ENCODE measurements at places on chromosomes 5 and 9.

DNA sequence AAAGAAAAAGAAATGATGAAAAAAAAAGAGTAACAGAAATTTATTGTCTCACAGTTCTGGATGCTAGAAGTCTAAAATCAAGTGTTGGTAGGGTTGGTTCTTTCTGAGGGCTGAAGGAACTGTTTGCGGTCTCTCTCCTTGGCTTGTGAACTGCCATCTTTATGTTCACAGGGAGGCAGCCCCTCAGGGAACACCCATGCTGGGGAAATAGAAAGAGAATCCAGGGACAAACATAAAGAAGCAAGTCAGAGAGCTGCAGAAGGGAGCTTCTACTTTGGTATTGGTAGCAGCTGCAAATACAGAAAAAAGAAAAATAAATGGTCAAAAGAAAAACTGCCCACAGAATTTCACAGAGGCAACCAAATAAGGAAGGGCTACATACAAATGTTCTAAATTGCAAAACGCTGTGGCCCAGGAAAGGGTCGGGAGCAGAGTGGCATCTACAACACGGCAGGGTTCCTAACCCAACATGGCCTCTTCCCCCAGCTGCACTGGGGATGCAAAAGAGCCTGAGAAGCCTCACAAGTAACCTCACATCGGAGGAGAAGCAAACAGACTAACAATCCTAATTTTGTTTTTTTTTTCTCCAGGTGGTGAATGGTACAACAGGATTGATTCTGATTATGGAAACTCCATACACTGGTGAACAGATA lies 37.4 kb downstream of the ELOVL7 start:
- DNase-seq = no peak

DNA sequence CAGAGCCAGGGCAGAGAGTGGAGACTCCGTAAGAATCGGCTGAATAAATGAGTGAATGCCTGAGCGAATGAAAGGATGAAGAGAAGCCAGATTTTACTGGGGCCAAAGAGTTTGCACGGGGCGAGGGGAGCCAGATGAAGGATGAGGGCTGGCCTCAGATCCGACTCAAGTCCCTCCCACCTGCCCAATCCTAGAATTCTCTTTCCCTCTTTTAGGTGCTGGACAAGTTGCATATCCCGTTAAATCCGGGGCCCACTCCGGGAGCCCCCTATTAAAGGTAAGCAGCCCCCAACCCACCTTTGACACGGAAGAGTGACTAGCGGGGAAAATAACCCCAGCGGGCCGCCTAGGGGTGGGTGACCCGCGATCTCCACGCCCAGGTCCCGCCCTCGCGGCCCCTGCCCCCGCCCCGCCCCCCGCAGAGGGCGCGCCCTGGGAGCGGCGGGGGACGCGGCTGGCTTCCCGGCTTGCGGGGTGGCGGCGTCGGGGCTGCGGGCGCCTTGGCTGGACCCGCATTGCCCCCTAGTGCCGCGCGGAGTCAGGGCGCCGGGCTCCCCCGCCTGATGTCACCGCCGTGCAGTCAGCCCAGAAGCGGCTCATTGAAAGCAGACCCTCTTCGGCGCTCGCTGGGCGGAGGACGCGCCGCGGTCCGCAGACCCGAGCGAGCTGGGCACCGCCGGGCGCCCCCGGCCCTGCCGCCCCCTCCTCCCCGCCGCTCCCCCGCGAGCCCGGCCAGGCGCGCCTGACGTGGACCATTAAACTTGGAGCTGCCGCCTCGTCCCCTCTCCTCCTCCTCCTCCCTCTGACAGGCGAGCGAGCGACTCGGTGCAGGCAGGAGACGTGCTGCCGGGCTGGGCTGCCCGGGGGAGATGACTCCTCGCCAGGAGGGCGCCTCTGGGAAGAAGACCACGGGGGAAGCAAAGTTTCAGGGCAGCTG lies at the start of gene ADRA1B:
Gene ADRA1B (plus strand): TSS at position 579 of the 937 bp plus-strand sequence. CDS start 424 bp downstream, outside the sequence.
- no peak for DNase-seq

DNA sequence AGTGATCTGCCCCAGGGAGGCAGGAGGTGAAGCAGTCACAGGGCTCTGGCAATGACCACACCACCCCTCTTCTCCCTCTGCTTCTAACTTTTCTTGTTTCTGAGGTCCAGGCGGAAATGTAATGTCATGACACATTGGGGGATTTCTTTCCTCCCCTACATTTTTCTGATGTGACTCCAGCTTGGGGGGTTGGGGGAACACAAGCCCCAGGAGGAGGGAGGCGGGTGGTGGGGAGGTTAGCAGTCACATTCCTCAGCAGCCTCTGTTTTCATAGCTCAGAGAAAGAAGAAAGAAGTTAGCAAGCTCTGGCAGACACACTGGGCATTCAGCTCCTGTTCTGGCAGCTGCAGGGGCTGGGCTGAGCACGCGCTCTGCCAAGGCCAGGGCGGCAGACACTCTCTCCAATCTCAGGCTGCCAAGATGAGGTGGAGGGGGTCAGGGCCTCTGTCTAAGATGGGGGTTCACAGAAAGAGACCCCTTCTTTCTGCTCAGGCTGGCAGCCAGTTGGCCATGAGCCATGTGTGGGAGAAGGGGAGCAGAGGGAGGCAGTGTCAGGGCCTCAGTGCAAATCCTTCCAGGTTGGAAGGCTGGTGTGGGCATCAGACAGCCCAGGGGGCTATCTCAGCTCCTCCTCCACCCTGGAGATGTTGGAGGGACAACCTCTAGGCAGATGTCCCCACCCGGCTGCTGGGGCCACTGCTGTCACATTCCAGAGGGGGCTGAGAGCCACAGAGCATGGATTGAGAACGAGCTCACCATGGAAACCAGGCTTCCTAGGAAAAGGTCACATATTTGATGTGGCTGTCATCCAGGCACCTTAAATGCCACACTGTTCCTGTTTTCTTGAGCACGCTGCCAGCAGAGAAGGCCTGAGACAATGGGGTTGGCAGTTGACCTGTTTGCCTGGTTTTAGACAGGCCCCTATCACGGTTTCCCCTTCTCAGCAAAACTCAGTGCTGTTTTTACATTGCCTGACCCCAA lies 20.1 kb upstream of the PFDN1 start:
- no peak for DNase-seq

- DNase-seq = no peak
These were observed 8.9 kb upstream of the PALM2AKAP2 start for GRCh38 chr9:109771087-109771486.

- DNase-seq = no peak
These were observed 37.1 kb upstream of the TDRD7 start for GRCh38 chr9:97374811-97375210.

- no peak for DNase-seq
These were observed 95.8 kb upstream of the ABCA1 start for GRCh38 chr9:105023788-105024187.

DNA sequence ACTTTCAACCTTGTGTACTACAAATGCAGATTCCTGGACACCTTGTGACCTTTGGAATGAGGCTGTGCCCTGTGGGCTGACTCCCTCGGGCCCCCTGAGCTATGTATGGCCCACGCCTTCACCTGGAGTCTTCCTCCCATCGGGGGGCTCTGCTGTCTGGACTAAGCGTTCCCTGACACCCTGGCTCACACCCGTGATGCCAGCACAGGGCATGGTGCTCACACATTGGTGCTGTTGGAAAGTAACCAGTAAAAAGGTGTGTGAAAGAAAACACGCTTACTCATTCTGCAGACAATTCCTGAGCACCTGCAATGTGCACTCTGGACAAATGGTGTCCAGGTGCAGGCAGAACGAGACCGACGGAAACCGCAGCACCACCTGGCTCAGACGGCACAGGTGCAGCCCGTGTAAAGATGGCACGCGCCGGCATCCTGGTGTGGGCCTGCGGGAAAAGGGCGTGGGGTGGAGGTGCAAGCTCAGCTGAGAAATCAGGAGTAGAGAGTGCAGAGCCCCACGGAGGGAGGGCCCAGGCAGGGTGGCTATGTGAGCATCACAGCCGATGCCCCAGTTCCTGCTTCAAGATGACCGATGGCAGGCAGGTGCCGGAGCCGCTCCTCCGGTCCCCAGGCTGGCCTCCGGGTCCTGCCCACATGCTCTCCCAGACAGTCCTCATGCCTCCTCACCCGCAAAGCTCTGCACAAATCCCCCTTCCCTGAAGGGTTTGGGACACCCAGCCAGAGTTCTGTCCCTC lies 11.0 kb downstream of the LPCAT1 start:
- DNase-seq = no peak

DNA sequence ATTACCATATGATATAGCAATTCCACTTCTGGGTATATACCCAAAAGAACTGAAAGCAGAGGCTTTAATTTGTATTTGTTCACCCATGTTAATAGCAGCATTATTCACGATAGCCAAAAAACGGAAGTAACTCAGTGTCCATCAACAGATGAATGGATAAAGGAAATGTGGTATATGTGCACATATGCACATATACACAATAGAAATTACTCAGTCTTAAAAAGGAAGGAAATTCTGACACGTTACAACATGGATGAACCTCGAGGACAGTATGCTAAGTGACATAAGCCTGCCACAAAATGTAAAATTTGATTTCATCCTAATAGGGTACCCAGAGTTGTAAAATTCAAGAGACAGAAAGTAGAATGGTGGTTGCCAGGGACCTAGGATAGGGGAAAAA lies 54.9 kb downstream of the NUP155 start:
- DNase-seq = no peak

GRCh38 chr5:164244-164643 lies 27.1 kb upstream of the LRRC14B start:
- DNase-seq = no peak

DNA sequence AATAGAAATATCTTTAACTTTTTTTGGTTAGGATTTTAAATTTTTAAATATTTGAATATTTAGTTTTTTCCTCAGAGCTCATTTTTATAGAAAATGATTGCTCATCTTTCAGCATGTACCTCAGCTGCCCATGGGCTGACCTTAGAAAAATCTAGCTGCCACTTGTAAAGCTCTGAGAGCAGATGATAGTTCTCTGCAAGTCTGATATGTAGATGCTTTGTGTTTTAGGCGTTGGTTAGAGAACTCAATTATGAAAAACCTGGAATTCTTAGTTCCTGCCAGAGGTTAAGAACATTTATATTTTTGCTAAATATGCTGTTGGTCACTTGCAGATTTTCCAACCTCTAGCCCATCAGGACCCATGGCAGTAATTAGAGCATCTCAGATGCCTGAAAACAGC lies 15.1 kb downstream of the OTULIN start:
- DNase-seq = no peak

DNA sequence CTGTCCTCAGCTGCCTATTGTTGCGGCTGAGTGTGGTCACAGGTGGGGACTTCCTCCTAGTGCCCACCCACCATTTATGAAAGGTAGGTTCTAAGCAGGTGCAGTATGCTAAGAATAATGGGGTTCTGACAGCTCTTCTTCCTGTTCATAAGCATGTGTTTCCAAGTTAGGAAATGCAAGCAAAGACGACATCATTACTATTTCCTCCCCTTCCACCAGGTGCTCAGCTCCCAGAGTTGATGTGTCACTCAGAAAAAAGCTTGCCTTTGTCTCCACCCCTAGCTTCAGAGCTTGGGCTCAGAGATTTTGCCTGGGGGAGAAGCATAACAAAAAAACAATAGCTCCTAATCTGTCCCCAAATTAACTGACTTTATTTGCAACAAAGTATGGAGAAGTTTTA lies 1076.7 kb downstream of the NR2F1-AS1 start:
- DNase-seq = peak; percentile 21

DNA sequence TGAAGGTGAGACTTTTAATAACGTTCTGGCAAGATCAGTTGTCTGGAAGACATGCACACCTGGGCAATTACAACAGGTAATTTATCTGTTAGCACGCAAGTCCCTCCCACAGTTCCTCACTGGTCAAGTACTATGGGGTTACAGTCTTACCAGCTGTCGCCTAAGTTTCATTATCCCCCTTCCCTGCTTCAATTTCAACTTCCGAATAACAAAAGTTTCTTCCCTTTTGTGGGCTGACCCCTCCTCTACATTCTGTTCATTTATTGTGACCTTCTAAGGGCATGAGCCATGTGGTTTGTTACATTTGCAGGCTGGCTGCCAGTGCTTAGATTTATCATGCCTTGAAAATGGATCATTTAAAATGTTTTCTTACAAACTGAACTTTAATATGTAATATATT lies 16.5 kb downstream of the GAPT start:
- no peak for DNase-seq

DNA sequence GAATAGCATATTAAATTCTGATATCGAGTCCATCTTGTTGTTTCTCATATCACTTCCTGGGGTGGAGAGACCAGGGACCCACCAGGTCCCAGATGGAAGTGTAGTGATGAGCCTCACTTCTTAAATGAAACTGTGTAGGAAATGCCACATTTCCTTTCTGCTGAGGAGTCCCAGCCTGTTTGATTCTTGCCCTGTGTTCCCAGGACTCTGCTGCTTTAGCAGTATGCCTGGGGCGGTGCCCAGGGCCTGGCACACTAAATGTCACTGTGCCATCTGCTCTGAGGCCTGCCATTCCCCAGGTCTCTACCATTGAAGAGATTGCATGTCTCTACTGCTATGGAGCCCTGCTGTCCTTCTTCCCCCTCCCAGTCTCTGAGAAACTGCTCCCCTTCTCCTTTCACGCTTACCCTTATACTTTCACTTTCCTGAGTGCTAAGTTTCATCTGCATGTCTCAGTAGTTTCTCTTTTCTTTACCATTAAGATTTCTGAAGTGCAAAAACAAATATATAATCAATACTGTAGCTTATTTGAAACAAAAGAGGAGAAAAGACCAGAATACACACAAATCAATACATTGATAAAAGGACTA lies 260.4 kb downstream of the GABRB2 start:
- DNase-seq = no peak

- DNase-seq = peak; percentile 32
These were observed 671.1 kb downstream of the TAF11L14 start for GRCh38 chr5:18305288-18305924.

DNA sequence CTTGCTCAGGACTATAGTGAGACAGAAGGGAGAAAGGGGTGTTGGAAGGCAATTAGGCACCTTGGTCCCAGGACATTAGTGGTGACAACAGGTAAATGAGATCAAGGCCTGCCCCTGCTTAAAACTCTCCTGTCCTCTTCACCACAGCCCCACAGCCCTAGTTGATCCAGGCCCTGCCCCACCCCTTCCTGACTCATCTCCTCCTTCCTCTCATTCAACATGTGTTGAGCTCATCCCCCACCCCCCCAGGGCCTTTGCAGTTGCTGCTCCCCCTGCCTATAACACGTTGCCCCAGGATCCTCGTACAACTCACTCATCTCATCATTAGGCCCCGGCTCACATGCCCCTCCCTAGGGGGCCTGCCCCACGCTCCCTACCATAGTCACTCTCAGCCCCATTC lies 66.8 kb downstream of the TSPAN17 start:
- no peak for DNase-seq

- DNase-seq = no peak
These were observed 993 bp downstream of the HCN1 start for GRCh38 chr5:45694971-45695803.

- no peak for DNase-seq
These were observed 26.1 kb downstream of the SMIM32 start for GRCh38 chr5:136166909-136167308.

Data from SHP77 treated with DMSO at 0.1 percent for 48 hours (cell line).